AG09309 (cell line): ENCODE measurements at places on chromosomes 16 and 17.

GRCh38 chr16:368388-369158 lies 1.8 kb downstream of the MRPL28 start:
- no peak for DNase-seq

DNA sequence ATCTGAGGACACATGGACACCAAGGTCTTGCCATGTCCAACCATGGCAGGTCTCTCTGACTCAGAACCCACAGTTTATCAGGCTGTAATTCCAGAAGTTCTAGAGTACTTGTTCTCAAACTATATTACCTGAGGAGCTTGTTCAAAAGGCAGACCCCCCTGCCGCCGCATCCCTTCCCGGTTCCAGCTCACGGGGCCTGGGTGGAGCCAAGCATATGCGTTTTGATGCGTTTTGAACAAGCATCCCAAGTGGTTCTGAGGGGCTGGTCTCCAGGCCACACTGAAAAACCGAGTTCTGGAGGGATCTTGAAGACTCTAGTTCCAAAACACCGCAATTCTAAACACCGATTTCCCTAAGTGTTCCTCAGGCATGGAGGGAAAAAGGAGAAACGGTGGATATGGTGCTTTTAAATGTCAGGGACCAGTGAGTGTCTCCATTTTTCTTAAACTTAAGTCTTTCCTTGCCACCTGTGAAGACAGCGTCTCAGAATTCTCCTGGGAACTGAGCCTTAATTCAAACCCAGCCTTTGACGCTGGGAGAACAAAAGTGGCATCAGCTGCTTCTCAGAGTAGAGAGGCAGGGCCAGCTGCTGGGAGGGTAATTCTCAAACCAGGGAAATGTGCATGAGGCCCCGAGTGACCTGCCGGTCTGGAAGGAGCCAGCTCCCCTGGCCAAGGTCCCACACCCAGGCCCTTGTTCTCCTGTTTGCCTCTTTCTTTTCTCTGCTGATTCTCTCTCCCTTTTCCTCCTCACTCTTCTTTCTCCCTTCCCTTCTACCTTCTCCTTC lies 84.4 kb upstream of the PLCG2 start:
- DNase-seq: no peak

GRCh38 chr17:67050471-67051154 lies 6.3 kb downstream of the CACNG1 start:
- DNase-seq: no peak

DNA sequence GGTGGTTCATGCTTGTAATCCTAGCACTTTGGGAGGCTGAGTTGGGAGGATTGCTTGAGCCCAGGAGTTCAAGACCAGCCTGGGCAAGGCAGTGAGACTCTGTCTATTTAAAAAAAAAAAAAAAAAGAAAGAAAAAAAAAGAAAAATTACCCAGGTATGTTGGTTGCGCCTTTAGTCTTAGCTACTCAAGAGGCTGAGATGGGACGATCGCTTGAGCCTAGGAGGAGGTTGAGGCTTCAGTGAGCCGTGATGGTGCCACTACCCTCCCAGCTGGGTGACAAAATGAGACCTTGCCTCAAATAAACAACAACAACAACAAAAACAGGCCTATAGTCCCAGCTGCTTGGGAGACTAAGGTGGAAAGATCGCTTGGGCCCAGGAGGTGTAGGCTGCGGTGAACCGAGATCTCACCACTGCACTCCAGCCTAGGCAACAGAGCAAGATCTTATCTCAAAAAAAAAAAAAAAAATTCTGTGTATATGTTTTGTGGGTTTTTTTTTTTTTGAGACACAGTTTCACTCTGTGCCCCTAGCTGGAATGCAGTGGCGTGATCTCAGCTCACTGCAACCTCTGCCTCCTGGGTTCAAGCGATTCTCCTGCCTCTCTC lies 12.5 kb upstream of the ANKRD40CL start:
- no peak for DNase-seq

- DNase-seq: no peak
Observed at GRCh38 chr16:48907906-48908634, 298.1 kb upstream of the N4BP1 start.

GRCh38 chr17:79832218-79833109 lies 6.8 kb downstream of the CBX4 start:
- no peak for DNase-seq

- DNase-seq: no peak
Observed at GRCh38 chr17:81015136-81015535, 19.8 kb upstream of the BAIAP2 start.

DNA sequence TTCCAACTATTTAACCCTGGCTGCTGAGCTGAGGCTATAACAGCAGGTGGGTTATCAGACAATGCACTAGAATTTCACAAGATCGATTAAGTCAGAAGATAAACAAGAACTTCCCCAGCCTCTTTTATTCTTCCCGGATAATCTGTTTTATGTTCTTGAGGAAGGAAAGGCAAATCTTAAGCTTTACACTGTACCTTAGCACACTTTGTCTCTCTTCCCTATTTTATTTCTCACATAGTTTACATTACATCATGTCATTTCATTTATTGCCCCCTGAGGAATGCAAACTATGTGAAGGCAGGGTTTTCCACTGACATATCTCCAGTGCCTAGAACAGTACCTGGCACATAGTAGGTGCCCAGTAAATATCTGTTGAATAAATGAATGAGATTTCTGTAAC lies 139.6 kb downstream of the SKAP1 start:
- no peak for DNase-seq

- DNase-seq: no peak
Observed at GRCh38 chr17:35132816-35133550, 9.1 kb downstream of the NLE1 start.

- DNase-seq: no peak
Observed at GRCh38 chr16:29651774-29652349, 11.2 kb upstream of the SPN start.

DNA sequence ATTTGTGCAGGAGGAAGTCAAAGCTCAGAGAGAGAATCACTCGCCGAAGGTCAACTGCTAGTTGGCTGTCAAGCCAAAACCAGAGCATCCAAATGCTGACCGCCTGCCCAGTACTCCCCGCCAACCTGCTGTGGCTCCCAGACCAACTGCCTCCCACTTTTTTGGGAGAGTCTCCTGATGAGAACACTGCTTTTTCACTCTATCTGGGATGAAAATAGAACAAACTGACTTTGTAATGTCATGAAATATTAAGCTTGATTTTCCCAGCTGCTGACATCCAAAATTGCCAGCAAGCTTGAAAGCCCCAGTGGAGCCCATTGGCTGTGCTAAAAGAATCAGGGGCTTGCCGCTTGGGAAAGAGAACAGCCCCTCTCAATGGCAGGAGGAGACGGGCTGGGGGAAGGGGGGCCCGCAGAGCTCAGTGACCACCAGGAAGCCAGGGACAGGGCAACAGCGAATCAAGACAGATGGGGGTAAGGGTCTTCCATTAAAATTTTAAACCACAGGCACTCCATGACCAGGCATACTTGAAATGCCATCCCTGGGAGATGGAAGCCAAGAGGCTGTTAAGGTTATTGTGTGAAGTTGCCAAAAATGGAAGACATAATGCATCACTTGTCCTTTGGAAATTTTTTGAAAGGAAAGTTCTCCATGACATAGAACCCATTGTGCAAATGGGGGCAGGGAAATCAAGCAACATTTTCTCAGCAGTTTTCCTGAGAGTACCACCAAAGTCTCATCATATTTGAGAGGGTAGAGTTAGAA lies 125.7 kb upstream of the CDH5 start:
- DNase-seq: no peak

DNA sequence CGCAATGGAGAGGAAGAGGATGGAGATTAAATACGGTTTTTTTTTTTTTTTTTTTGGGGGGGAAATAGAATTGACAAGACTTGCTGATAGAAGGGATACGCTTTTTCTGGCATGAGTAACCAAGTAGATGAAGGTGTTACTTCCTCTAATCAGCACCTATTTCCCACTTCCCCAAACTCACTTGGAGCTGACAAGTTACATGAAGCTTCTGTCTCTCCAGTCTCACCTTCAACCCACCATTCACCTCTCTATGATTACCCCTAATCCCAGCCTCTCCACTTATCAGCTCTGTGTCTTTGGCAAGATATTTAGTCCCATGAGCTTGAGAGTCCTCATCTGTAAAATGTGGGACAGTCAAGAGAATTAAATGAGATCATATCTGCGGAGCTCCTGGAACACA lies 185.9 kb upstream of the HS3ST3A1 start:
- DNase-seq: no peak

DNA sequence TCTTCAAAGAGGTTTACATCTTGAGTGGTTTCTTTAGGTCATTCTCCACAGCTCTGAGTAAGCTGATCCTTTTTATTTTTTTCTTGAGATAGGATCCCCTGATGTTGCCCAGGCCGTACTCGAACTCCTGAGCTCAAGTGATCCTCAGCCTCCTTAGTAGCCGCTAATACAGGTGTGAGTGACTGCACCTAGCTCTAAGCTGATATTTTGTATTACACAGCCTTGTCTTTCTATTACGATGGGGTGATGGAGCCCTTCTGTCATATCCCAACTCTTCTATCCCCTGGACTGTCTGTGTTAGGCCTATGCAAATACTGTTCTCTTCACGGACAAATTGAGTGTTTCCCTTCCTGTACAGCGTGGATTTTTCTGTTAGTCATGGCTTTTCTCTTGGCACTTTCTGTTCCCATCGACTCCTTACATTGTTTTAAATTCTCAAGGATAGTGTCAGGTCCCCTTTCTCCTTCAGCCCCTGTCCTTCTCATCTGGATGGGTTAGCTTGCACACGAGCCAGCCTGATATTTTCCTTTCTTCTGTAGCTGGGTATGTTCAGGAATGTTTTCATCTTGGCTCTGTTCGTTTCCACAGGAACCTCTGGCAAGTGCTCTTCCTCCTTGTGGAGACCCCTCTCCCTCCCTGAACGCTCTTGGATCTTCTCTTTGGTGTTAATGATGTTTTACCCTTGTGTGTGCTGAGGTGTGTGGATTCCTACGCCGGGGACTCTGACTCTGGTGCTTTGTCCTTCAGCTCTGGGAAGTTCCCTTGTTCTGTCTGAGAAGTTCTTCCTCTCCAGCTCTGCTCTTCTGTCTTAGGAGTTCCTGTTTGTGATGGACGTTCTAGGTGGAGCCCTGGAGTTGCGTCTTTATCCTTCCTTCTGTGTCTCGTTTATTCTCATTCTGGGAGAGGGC lies 2.3 kb downstream of the BANP start:
- DNase-seq: no peak

GRCh38 chr16:81283044-81283443 lies 31.7 kb upstream of the GAN start:
- no peak for DNase-seq
